ENCODE measurements at places on chromosomes 12 and 14.

DNA sequence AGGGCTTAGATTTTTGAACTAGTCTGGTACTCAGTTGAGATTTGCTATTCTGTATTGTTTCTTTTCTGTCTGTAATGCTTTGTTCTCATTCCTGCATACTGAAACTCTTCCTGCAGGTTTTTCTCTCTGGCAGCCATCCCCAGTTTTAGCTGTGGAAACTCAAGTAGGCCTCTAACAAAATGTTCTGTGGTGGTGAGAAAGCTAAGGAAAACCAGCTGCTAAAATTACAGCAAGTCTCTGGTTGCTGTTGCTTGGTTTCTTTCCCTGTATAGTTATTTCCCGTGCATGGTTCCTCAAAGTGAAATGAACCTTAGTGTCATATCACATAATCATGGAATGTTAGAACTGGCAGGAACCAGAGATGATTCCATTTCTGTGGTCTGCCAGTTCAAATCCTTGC, 442.5 kb downstream of the NRXN3 start:
- no peak for DNase-seq

DNA sequence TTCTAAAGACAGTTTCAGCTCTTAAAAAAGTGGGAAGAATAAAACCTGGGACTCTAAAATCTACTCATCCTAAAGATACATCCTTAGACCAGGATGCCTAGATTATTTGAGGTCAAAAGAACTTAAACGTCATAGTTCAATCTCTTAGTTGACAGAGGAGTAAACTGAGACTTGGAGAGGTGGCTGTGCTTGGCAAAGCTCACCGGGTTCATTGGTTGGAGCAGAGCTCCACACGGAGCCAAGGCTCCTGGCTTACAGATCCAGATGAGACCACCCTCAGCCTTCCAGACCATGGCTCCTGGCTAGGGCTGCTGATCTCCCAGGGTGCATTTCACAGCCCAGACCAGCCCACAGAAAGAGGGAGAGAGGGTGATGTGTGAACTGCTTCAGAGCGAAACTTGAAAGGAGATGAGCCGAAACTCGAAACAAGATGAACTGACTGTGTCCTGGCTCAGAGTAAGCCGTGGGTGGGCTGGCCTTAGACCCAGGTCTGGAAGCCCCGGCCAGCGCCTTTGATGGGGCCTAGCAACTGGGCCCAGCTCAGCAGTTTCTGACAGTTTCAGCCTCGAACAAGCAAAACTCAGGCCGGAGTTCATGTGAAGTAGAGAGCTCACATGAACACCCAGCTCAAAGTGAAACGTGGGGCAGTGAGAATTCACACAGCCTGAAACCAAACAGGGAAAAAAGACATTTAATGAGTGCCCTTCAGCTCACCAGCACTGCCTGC, 1044.8 kb downstream of the BCL11B start:
- DNase-seq, result no peak

DNA sequence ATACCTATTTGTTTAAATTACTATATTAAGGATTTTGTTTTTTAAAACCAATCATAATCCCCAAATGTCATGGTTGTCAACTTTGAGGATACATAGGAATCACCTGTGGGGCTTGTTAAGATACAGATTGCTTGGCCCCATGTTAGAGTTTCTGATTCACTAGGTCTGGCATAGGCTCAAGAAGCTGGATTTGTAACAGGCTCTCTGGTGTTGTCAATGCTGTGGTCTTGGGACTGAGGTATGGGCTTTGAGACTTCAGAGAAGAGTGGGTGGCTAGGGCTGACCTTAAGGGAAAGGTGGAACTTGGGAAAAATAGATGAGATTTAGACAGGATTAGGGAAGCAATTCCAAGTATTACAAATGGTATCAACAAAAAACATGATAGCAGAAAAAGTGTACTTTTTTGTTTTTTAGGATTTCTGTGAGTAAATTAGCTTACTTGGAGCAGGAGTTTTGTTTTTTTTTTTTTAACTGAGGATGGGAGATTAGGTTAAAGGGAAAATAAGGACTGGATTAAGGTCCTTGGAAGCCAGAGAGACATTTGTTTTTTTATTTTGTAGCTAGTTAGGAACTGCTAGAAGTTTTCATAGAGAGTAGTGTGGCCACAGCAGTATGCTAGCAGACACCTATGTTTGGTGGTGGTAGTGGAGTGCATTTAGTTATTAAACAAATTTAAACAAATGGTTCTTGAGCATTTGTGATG, 88.6 kb downstream of the RAD51B start:
- no peak for DNase-seq

- DNase-seq, result no peak
These were observed 368.6 kb upstream of the RGS6 start for GRCh38 chr14:71563492-71564153.

- peak; percentile 8 for DNase-seq
These were observed 652 bp downstream of the BAZ1A start for GRCh38 chr14:34874386-34875030.

- DNase-seq, result no peak
These were observed 2.8 kb downstream of the PRMT8 start for GRCh38 chr12:3493859-3494176.

GRCh38 chr12:34401659-34402227, 379.4 kb downstream of the ALG10 start:
- no peak for DNase-seq

- no peak for DNase-seq
These were observed 882 bp upstream of the GTF2A1 start for GRCh38 chr14:81221579-81222102.
